ENCODE measurements at places on chromosomes 11 and 22. TPM values are rescaled to one million over a fixed set of nuclear protein-coding genes. Genes with fewer than 3 reads are reported as not detected.
A peak's percentile ranks its signal among the peaks of the same experiment; 100 is the strongest.

The PACSIN3 gene
- total RNA-seq = 1.1 TPM

The OR52B2 gene
- total RNA-seq = 0.26 TPM

GRCh38 chr11:69055598-69056516, 7.1 kb downstream of the TPCN2 start:
- peak; percentile 92 for DNase-seq

DNA sequence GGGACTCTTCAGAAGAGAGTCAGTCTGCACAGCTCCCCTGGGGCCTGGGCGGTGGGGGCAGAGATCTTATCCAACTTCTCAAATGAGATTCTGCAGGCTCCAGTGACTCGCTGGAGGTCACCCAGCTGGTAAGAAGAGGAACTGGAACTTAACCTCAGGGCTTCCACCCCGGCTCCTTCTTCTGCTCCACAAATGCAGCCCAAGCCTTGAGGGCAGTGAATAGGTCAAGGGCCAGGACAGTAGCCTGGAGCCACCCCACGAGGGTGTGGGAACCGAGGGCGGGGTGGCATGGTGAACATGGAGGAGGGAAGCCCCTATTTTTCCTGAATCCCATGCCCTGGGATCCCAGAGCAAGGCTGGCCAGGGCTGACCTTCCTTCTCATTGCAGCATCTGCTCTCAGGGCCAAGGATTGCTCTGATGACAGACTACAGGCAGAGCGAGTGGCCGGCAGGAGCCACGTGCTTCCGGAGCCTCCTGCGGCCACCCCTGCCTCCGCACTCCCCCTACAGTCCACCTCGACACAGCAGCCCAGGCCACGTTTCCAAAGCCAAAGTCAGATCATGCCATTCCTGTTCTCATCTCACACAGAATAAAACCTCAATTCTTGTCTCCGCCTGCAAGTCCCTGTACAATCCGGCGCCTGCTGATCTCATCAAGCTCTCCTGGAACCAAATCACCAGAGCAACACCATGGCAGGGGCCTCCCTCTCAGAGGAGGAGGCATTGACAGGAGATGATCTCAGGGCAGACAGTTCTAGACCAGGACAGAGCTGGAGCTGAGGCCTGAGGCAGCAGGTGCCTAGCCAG, 21.1 kb upstream of the UPK3A start:
- peak; percentile 94 for DNase-seq

GRCh38 chr22:50500452-50500851, 7.0 kb downstream of the LMF2 start:
- DNase-seq = no peak

- no peak for DNase-seq
These were observed 5.6 kb upstream of the TMA7B start for GRCh38 chr22:39954584-39955055.

The NXPE1 gene
- not detected for total RNA-seq

DNA sequence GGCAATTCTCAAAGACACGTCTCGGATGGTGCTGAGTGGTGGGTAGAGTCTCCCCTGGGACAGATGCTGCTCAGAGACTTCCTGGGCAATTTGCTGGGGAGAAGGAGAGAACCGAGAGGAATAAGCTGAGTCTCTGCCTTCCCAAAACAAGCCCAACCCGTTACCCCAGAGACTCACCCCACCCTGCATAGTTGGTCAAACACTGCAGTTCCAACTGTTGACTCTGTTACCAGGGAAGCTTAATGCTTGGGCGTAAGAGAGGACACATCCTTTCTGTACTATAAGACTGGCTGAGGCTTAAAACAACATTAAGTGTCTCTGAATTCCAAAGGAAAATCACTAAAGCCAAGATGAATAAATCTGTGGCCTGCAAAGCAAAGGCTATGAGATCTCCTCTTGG, 68.1 kb downstream of the CCDC81 start:
- DNase-seq = no peak

DNA sequence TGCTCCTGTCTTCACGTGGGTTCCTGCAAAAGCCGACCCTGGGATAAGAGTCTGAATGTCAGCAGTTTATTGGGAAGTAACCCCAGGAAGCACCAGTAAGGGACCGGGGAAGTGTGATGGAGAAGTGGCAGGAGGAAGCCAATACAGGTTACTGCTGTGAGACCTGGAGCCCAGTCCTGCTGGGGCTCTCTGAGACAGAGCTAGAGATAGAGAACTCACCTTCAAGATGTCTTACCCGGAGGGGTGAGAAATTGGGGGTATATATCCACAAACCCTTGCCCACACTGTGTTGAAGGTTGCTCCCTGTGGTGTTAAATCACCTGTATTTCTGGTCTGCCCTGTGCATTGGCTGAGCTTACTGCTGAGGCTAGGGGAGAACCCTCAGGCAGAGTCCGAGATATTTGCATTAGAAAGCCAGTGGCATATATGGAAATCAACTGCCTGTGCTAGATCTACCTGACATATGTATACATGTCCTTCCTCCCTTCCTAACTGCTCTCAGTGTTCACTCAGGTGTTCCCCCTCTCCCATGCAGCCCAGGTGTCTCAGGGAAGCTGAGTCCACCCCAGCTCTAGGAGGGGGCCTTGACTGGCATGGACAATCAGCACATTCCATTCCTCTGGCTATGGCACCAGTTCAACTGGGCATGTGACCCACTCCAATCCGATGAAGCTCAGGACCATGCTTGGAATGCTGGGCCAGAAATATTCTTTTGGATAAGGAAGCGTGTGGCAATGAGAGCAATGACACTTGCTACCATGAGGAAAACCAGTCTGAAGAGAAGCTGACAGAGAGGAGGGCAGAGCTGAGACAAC, 6.8 kb upstream of the MICAL2 start:
- no peak for DNase-seq

DNA sequence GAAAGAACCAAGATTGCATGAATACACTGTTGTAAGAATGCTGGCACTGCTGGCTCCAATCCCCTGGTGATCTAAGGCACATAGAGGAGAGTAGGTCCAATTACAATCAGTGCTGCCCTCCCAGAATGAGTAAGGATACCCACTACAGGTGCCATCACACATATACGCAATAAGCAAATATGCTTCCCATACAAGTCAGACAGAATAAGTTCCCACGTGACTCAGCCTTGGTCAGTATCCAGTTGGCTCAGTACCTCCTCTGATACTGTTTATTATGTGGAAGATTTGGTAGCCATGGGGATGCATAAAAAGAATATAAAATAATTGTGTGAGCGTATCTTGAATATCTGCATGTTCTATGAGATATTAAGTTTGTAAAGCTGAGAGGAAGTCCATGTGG, 8.9 kb upstream of the OR2D3 start:
- DNase-seq = no peak

DNA sequence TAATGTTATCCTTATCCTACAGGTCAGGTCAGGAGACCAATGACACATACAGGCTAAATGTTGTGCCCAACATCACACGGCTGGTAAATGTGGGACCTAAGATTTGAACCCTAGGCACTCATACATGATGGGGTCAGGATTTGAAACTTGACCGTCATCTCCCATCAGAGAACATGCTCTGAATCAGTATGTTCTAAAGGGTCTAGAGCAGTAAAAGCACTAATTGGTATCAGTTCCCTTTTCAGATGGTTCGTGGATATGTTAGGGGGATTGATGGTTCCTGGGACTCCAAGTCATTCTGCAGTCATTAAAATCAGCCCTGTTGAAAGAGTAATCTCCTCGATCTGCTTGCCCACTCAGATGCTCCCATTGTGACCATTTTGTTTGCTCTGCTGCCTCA, 65.5 kb downstream of the BMAL1 start:
- no peak for DNase-seq

DNA sequence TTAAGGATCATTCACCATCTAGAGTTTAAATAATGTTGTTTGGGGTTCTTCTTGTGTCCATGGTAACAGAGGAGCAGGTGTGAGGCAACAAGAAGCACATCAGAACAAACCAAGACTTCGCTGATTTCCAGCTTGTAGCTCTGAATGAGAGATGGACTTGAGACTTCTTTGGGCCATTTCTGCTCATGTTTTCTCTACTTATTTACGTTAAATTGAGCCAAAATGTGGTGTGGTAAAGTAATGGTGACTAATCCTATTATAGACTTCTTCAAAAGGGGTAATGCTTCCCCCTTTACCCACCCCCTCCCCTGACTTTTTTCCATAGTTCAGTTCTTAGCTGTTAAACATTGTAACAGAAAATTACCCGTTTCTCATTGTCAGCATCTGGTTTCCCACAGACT, 65.2 kb downstream of the CSTPP1 start:
- peak; percentile 60 for DNase-seq

DNA sequence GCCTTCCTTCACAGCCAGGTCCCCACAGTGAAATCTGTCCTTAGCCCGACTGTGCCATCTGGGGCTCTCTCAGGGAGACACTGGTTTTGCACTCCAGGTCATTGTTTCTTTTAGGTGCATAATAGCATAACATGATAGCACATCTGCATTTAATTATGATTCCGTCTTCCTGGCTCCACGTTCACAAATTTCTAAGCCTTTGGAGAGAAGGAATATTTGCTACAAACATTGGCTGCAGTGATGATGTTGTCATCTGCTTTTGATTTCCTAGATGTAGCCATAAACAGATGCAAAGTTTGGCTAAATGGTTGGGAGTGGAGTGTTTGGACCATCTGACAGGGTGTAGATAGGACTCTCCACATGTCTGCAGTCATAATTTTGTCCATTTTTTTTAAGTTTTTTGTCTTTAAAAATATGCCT, 12.0 kb upstream of the CAT start:
- no peak for DNase-seq

DNA sequence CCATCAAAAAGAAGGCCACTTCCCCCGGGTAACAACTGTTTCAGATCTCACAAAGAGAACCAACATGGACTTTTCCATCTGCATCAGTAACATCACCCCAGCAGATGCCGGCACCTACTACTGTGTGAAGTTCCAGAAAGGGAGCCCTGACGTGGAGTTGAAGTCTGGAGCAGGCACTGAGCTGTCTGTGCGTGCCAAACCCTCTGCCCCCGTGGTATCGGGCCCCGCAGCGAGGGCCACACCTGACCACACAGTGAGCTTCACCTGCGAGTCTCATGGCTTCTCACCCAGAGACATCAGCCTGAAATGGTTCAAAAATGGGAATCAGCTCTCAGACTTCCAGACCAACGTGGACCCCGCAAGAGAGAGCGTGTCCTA, 3.7 kb downstream of the SEC14L6 start:
- DNase-seq = no peak

The TMEM191C gene
- total RNA-seq = 1.2 TPM

DNA sequence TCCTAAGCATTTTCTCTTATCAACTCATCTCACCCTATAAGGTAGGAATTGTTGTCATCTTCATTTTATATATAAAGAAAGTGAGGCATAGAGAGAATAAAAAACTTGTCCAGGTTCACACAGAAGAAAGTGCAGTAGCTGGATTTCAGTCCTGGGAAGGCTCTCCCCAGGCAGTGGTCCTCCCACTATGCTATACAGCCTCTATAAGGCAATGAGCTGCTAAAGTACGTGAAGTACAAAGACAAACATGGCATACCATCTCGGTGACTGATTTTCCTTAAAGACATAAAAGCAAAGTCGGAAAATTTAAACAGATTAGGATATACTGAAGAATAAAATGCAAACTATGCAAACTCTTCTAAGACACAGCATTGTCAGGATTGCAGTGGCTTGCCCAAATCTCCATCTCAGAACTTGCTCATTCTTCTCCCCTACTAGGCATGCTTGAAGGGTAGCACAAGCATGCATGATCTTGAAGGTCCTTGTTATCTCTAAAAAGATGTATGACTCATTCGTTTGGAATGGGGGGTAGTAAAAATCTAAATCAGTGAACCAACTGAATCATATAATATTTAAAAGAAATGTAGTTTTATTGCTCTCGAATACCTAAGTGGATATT, 97.8 kb upstream of the CSNK2A3 start:
- no peak for DNase-seq

GRCh38 chr11:83118814-83119213, 38.1 kb upstream of the PCF11 start:
- no peak for DNase-seq

DNA sequence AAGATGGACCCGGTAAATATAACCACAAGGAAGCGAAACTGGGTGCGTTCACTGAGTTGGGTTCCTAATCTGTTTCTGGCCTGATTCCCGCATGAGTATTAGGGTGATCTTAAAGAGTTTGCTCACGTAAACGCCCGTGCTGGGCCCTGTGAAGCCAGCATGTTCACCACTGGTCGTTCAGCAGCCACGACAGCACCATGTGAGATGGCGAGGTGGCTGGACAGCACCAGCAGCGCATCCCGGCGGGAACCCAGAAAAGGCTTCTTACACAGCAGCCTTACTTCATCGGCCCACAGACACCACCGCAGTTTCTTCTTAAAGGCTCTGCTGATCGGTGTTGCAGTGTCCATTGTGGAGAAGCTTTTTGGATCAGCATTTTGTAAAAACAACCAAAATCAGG, 74.4 kb downstream of the NCAPD3 start:
- no peak for DNase-seq

DNA sequence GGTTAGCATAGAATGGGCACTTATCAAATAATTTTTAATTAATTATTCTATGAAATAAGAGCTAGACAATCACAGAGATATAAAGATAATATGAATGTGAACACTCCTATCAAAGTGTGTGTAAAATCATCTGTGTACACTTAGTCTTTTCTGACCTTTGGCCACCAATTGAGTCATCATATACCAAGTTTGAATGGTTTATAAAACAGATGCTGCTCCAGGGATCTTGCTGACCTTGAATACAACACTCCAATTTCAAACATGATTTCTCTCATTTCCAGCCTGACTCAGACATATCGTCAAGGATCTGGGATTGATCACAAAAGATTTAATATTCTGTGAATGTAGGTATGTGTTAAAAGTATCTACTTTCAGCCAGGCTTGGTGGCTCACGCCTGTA, 2.9 kb upstream of the OR51V1 start:
- DNase-seq = no peak

GRCh38 chr11:117898059-117898458, 21.6 kb upstream of the FXYD6 start:
- DNase-seq = no peak

- peak; percentile 74 for DNase-seq
These were observed 263.1 kb downstream of the TMEM135 start for GRCh38 chr11:87300640-87301380.

DNA sequence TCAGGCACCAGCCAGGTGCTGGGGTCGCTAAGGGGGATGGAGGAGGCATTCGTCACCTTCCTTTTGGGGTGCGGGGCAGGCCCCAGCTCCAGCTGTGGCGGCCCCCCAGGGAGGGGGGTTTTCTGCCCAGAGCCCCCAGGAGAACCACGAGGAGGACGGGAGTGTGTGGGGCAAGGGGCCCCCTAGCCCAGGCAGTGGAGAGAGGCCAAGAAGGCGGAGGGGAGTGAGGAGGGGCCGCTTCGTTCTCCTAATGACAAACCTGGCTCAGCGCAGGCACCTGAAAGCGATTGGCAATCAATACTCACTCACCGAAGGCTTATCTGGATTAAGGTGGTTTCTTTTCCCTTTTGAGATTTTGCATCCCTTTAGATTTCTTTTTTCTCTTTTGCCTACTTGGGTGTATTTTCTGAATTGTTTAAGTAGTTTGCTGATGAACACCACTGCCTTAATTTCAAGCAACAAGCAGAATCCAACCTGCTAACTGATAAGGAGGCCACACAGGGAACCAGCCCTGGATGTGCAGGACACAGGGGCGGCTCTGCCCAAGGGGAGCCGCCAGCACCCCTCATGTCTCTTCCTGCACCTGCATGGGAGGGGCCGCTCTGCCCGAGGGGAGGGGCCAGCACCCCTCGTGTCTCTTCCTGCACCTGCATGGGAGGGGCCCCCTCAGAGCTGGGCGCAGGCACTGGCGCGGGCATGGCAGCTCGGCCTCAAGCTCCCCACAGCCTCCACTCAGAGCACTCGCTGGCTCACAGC, 122.3 kb downstream of the BRD1 start:
- no peak for DNase-seq
